Daoy (cell line): ENCODE measurements at places on chromosomes 7 and 10. TPM values are rescaled to one million over a fixed set of nuclear protein-coding genes. Genes with fewer than 3 reads are reported as not detected.
A peak's percentile ranks its signal among the peaks of the same experiment; 100 is the strongest.

DNA sequence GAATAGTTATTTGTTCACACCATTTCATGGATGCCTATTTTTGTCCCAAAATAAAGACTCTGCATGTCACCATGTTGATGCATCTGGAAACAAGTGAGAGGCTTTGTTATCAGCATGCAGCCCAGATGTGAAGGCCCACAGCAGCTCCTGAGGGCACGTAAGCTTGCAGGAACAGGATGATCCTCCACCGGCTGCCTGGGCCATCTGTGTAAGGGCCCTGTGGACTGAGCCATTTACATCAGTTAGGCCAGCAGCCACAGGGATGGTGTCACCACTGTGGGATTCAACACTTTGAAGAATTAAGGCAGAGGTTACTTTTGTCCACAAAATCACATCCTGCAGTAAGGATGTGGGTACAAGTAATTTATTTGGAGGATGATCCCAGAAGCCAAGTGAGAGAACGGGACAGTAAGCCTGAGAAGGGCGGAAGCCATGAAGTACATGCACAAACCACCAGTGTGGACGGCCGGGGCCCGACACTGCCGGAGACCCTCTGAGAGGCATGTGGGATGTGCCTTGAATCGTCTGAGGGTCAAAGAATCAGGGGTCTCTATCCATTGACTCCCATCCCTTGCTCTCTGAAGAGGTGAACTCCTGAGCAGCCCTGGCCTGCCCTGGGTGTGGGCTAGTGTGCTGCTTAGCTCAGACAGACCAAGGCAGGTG is 609.7 kb downstream of the DNAJB6 start:
- DNase-seq = no peak

DNA sequence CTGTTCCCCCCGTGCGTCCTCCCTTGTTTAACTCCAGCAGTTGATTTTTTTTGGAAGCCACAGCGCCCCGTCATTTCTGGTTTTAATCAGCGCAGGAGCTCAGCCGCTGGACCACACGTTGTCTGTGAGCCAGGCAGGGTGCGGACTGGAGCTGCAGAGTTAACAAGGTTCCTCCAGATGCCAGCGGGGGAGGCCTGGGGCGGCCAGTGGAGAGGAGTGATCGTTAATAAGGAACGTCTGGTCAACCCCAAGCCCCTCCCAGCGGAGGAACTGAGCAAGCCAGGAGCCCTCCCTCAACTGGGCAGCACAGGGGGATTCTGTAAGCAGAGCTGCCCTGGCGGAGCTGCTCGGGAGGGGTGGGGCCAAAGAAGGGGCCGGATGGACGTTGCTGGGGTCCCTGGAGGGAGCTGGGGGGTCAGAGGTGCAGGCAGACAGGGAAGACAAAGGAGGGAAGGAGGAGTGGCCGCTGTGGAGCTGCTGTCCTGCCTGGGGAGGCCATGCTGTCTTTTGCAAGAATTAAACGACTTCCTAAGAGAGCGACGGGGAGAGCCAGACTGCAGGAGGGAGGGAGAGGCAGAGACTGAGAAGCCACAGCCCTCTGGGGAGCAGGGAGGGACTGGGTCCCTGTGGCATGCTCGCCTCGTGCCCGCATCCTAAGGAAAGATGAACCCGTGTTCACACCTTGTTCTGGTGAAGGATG is 537.1 kb upstream of the FOXK1 start:
- DNase-seq = peak; percentile 33

DNA sequence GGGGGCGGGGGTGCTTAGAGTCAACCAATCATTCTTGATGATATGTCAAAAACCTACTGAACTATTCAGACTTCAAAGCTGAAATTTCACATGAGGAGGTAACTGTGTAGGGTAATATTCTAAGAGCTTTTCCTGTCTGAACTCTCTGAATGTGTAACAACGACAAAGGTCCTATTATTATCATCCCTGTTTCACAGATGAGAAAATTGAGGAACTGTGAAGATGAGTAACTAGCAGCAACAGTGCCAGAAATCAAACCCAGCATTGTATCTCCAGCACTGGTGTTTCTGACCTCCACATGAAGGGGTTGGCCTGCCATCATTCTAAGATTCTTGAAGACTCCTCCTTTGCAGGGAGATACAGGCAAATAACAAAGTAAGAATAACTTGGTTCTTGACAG is 294.7 kb upstream of the AOAH start:
- no peak for DNase-seq

GRCh38 chr10:293636-294035 is 158.4 kb downstream of the ZMYND11 start:
- no peak for DNase-seq

GRCh38 chr10:88233870-88234269 is 349.2 kb downstream of the RNLS start:
- DNase-seq = no peak

GRCh38 chr7:46461334-46461777 is 540.3 kb upstream of the IGFBP3 start:
- DNase-seq = no peak

- DNase-seq = no peak
Observed at GRCh38 chr10:132158122-132158741, 28.5 kb upstream of the DPYSL4 start.

- DNase-seq = peak; percentile 17
Observed at GRCh38 chr10:29067161-29067560, 221.7 kb upstream of the LYZL1 start.

GRCh38 chr7:150935149-150935548 is 43.0 kb downstream of the KCNH2 start:
- no peak for DNase-seq

GRCh38 chr10:77869626-77870420 is 56.7 kb downstream of the DLG5 start:
- DNase-seq = no peak

GRCh38 chr7:3068530-3068929 is 24.9 kb upstream of the CARD11 start:
- DNase-seq = no peak

- no peak for DNase-seq
Observed at GRCh38 chr10:109592391-109592790, 330.9 kb downstream of the XPNPEP1 start.

DNA sequence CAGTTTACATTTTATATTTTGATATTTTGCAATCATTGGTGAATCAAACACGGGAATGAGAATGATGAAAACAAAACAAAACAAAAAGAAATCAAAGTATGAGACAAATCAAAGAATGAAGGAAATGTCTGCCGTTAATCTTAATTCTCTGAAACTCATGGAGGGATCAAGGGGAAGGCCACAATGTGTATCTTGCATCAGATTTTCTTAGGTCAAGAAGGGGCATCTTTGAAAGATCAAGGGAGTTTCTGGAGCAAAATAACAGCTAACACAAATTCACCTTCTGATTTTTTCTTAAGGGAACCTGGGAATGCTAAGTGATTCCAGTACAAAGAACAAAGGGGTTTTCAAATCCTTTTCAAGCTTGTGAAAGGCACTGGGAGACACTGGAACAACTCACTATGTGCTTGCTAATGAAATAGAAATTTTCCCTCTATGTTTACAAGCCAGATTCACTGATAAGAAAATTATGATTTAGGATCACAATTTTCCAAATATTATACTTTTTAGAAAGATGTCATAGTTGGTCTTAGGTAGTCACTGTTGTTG is 322.3 kb upstream of the AOAH start:
- DNase-seq = no peak

- no peak for DNase-seq
Observed at GRCh38 chr10:12531305-12532220, 182.2 kb downstream of the CAMK1D start.

Gene ASB10
- total RNA-seq = not detected in 2 replicates
